ENCODE measurements at places on chromosomes 2 and 18.

GRCh38 chr2:10385501-10385900, 62.6 kb downstream of the ODC1 start:
- DNase-seq: no peak

DNA sequence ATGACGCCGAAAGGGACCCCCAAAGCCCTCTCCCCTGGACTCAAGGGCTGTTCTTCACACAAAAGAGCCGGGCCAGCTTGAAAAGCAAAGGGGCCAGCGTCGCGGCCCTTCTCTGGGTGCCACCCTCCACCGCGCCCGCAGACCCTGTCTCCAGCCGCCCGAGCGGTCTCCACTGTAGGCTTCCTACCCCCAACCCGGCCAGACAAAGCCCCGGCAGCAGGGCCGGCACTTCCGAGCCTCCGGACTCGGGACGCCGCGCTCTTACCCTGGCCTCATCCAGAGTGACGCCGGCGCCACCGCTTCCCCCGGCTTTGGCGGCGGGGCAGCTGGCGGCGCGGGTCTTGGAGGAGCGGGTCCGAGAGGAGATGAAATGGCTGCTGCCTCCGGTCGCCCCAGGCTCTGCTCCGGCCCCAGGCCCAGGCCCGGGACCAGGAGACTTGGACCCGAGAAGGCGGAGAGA, 603 bp downstream of the ATAD2B start:
- peak; percentile 68 for DNase-seq

GRCh38 chr18:58231930-58232329, 187.9 kb downstream of the NEDD4L start:
- DNase-seq: no peak

DNA sequence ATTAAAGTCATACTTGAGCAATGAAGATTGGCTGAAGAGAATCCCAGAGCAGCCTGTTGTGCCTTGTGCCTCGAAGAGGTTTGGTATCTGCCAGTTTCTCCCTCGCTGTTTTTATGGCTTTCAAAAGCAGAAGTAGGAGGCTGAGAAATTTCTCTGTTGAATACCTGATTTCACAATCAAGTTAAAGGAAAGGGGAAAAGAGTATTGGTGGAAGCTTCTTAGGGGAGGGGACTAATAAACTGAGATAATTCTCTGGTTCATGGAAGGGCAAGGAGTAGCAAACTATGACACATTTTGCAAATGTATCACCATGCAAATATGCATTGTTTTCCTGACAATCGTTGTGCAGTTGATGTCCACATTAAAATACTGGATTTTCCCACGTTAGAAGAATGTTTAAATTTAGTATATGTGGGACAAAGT, at the start of gene IL1B:
TSS of gene IL1B (minus strand) at position 85 of the 423 bp plus-strand sequence. CDS start 550 bp downstream, outside the sequence.
- no peak for DNase-seq

DNA sequence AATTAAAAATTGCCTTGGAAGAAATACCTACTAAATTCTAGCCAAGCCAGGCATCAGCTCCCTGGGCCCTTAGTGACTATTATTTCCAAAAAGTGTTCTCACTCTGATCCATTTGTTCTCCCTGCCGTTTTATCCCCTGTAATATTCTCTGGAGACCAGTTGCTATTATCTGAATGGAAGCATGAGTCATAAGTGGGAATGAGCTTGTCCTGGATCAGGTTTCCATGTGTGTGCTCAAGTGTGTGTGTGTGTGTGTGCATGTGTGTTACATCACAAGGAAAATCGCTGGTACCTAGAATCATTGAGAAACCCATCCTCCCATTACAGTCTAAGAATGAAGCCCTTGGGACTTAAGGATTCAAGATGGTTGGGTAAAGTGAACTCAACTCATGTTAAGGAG, 130.3 kb upstream of the CXCR4 start:
- DNase-seq: no peak
